Kidney glomerular epithelial cell (primary cell): ENCODE measurements at places on chromosomes 1 and 21.

GRCh38 chr1:70290218-70290617 lies 64.3 kb downstream of the ANKRD13C start:
- no peak for DNase-seq

GRCh38 chr1:155977690-155978324 lies 540 bp downstream of the ARHGEF2 start:
- no peak for DNase-seq

GRCh38 chr1:234958706-234959657 lies 169.7 kb downstream of the TOMM20 start:
- DNase-seq = no peak

DNA sequence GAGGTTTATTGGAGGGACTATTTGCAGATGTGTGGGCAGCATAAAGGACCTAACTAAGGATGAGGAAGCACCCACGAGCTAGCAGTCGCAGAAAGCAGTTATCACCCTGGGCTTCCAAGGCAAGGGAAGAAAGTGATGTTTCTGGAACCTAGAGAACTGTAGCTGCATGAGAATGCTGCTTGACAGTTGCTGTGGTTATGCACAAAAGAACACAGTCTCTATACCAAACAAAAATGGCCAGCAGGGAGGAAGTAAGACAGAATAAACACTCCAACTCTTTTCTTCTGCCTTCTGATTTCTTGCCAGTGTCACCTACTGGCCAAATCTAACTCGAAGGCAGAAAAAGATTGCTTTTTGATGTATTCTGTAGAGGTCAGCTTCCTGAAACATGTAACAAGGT lies 190.2 kb downstream of the RASAL2 start:
- DNase-seq = no peak

DNA sequence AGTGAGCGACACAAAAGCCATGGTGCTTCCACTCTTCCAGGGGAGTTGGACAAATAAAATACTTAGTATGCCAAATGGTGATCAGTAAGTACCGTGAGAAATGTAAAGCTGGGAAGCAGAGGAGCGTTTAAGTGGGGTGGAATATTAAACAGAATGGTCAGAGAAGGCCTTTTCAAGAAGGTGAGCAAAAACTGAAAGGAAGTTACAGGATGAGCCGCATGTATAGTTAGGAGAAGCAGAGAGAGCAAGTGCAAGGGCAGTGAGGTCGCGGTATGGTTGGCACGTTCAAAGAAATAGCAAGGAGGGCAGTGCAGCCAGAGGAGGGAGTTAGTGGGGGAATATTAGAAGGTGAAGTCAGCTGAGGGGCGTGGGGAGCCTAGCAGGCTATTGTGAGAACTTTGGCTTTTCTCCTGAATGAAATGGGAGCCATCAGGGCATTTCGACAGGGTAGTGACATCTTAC lies 748 bp upstream of the ATP6V0B start:
- no peak for DNase-seq

- no peak for DNase-seq
Measured at GRCh38 chr1:29500041-29500440, 263.7 kb downstream of the PTPRU start.

DNA sequence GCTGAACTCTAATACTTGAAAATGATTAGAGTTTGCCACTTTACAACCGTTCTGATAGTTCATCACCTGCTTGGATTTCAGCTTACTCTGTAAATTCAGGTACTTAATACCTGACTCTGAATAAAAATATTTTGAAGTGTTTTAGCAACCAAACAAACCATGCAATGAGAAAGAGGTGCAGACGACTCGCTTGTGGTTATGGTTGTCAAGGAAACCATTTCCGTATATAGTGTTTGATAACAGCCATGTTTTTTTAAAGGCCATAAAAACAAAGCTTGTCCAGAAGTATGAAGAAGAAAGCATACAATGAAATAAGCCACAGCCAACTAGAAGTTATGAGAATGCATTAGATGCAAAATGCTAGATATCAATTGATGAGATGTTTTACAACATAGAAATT lies 167.2 kb upstream of the HMCN1 start:
- peak; percentile 47 for DNase-seq

- no peak for DNase-seq
Measured at GRCh38 chr21:46665566-46665965, 30.1 kb downstream of the PRMT2 start.

DNA sequence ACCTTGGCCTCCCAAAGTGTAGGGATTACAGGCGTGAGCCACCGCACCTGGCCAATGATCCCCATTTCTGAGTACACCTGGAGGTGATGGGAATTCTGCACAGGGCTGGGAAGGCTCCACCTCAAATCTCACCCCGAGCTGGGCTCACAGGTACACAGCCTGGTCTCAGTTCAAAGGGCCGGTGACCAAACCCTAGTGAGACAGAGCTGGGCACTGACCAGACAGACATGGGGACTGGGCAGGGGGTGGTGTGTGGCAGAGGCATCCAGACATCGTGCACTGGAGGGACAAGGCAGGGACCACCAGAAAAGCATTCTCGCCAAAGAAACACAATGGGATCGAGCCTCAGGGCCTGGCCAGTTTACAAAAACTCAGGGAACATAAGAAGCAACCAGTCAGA lies 17.2 kb downstream of the LSS start:
- no peak for DNase-seq

DNA sequence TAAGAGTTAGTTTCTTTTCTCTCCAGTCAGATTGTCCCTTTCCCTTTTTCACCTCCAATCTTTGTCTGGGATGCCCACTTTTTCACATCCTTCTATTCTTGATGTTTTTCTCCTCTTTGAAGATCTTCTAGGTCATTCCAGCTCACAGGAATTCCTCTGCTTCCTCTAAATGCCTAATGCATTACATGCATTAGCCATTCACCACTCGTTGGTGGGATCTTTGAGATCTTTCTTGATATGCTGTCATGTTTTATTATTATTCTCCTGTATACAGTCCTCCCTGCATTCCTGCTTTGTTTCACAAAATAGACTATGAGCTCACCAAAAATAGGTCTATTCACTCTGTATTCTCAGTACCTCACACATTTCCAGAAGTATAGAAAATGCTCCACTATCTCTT lies 129.0 kb downstream of the LYPLAL1 start:
- peak; percentile 15 for DNase-seq

GRCh38 chr1:24865587-24865986 lies 64.5 kb downstream of the RUNX3 start:
- no peak for DNase-seq

DNA sequence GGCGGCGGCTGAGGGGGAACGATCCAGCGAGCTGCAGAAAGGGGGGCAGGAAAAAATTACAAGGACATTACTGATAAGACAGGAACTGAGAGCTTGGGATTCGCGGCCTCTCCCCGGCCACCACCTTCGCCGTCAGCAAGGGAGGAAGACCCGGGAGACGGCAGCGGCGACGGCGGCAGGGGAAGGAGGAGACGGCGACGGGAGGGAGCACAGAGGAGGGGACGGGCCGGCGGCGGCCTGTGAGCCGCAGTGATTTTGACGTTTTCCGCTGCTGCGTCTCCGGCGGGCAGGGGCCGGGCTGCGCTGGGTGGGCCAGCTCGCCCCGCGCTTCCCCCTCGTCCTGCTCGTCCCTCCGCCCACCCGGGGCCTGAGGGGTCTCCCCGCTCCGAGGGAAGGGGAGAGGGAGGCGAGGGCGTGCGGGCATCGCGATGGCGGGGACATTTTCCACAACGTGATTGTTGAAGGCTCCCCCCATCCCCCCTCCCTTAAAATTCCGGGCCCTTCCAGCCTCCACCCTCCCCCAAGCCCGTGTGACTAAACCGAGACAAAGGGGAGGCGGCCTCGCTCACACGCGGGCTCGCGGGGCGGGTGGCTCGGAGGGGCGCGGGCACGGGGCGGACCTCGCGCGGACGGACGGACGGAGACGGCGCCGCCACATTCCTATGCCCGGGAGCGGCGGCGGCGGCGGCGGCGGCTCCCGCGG lies 407 bp downstream of the CAMSAP2 start:
- peak; percentile 42 for DNase-seq

GRCh38 chr1:20476265-20477038 lies 9.6 kb downstream of the CAMK2N1 start:
- peak; percentile 46 for DNase-seq

GRCh38 chr1:4422504-4423289 lies 231.7 kb upstream of the AJAP1 start:
- DNase-seq = no peak

DNA sequence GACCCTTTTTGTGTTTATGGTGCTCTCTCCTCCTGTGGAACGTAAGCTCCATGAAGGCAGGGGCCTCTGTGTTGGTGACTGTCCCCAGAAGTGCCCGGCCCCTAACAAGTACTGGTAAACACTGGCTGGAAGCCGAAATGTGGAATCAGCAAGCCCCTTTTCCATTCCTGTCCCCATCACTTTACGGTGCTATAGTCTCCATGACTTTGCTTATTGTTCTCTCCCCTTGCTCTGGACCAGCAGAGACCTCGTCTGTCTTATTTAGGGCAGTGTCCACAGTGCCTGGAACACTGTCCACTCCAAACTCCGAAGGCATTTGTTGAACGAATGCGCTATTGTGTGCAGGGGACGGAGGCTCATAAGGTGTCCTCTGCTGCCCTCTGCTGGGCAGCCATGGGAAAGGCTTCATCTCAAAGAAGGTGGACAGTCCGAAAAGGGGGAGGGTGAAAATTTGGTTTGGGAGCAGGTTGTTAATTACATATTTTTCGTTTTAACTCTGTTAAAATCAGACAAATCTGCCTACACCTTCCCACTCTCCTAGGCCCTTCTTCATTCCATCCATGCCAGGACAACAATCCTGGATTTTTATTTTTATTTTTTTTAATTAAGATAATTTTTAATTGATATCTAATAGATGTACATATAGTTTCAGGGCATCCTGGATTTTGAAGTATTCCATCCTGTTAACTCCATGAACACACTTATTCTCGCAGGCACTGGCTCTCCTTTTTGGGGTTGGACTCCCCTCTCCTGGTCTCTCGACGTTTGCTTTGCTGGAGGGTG lies 115.6 kb downstream of the PGBD5 start:
- DNase-seq = peak; percentile 66

- no peak for DNase-seq
Measured at GRCh38 chr1:174160109-174160473, 771 bp downstream of the RABGAP1L start.

GRCh38 chr1:31054349-31054748 lies 11.2 kb downstream of the PUM1 start:
- DNase-seq = no peak

DNA sequence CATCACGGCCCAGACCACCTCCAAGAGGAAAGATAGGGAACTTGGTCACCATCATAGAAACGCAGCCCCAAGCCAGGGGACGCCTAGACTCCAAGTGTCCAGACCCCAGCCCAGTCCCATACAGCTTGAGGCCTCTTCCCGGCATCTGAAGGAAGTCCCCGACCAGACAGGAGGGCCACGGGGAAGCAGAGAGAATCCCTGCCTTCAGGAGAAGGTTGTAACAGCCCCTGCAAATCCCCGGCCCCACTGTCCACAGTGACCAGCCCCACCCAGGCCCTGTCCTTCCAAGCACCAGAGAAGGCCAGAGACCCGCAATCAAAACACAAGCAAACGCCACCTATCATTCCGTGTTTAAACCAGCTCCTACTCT lies 1.7 kb downstream of the SLC19A1 start:
- no peak for DNase-seq

DNA sequence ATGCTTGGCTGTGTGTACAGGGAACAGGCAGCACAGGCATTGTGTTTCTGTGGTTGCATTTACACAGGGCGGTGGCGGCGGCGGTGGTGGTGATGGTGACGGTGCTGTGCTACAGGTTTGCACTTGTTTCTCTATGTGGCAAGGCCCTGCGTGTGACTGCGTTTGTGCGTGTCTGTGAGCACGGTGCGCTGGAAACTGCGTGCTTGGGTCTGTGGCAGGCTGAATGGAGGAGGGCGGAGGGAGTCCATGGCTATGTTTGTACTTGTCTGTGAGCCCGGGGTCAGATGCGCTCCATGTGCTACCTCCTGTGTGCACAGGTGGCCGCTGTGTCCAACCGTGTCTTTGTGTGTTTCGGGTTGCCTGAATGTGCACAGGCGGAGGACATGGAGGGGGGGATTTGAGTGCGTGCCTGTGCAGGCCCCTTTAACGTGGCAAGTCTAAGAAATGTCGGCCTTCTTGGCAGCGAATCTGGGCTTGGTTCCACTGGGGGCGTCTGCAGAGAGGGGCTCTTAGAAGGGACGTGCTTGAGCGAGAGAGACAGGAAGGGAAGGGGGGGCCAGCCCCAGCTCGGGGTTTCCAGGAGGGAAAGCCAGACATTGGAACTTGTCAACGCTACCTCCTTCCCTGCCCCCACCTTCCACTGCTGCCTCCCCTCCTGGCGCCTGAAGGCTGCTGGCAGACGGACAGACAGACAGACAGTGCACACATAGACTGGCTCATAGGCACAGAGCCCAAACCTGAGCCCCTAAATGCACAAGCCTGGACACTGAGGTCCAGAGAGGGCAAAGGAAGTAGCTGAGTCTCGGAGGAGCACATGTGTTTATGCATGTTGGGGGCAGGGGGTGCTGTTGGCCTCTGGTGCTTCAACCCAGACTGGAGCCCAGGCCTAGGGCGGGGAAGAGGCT lies 32.7 kb upstream of the WASF2 start:
- DNase-seq = no peak

- DNase-seq = peak; percentile 33
Measured at GRCh38 chr1:41484402-41485241, at the start of gene EDN2. Gene EDN2 (minus strand): TSS chr1:41484683. CDS start chr1:41484601, 82 bp downstream.

DNA sequence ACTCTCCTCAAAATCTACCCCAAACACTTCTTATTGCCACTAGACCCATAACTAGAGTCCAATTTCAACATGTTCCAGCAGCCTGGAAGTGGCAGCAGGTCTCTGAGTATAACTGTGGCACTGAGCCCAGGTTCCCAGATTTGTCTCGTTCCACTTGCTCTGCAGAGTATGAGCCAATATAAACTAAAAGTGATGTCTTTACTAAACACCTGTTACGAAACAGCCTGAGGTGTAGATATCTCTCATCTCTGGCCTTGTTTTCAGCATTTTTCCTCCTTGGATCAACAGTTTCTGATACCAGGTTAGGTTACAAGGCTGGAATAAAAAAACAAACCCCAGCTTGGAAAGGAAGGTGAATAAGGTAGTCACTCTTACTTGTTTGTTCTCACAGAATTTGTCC lies 25.2 kb upstream of the PRDX6 start:
- DNase-seq = no peak

- no peak for DNase-seq
Measured at GRCh38 chr21:16976193-16976592, 536.6 kb upstream of the CXADR start.

- DNase-seq = no peak
Measured at GRCh38 chr1:240004086-240004749, 87.5 kb upstream of the FMN2 start.

GRCh38 chr21:34113842-34114241 lies 40.5 kb downstream of the MRPS6 start:
- no peak for DNase-seq
